Natural killer cell treated with Interleukin-12 subunit alpha and Interleukin-12 subunit beta and Interleukin-15 and Interleukin-18, amount 100 ng/mL, for 72 hours (primary cell): ENCODE measurements at places on chromosomes 7 and 10.

DNA sequence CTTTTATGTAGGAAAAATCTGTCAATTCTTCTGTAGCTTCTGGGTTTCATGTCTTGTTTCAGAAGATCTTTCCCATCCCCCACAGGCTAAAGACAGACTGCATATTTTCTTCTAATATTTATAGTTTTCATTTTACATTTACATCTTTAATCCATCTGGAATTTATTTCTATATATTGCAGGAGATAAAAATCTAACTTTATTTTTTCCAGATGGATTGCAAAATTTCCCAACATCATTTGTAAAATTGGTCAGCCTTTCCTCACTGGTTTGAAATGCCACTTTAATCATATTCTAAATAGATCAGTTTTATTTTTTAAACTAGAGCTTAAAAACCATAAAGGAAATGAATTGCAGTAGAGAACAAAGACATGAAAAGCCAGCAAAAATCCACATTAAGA, 46.9 kb downstream of the TMEM26 start:
- DNase-seq: no peak

- no peak for DNase-seq
These were observed 1254.6 kb upstream of the CELF2 start for GRCh38 chr10:9762966-9763656.

- DNase-seq: no peak
These were observed 116.7 kb downstream of the PLXDC2 start for GRCh38 chr10:19932806-19933371.

- no peak for DNase-seq
These were observed 8.6 kb upstream of the CCDC7 start for GRCh38 chr10:32437334-32437733.

DNA sequence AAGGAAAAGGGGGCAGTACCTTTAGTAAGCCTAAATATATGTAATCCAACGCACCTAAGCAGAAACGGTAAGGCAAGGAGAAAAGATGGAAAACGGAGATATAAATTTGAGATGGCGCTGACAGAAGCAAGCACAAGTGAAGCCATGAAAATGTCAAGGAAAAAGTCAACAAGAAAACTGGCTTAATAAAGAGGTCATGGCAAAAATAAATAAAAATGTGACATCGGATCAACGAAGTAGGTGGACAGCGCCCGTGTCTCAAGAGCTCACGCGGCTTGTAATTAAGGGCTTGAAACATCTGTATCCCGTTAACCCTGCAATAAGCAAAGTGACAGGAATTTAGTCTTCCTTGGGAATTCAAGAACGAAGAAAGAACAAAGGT, 611 bp downstream of the NDUFA5 start:
- no peak for DNase-seq

DNA sequence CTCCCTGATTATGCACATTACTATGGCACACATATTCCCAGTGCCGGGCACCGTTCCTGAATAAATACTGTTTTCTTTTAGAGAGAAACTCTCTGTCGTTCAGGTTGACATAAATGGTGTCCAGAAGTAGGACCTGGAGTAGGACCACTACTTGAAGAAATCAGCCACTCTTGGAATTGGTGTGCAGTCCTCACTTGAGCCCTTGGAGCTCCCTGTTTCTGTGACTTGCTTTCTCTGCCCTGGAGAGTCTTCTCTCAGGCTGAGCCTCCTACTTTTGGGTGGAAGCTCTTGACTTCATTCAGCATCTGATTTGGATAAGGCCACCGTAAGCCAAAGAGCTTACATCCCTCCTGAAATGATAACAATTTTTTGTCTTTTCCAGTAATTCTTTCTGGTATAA, 29.7 kb upstream of the ANTXRL start:
- DNase-seq: no peak

DNA sequence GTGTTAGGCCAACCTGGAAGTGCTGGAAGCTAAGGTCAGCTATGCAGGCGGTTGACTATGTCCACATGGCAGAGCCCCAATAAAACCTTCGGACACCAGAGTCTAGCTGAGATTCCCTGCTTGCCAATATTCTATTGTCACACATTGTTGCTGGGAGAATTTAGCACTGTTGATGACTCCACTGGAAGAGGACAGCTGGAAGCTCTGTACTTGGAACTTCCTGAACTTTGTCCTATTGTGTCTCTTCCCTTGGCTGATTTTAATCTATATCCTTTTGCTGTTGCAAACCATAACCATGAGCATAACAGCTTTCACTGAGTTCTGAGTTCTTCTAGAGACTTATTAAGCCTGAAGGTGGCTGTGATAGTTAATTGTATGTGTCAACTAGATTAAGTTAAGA, 12.0 kb downstream of the XRCC2 start:
- DNase-seq: no peak

DNA sequence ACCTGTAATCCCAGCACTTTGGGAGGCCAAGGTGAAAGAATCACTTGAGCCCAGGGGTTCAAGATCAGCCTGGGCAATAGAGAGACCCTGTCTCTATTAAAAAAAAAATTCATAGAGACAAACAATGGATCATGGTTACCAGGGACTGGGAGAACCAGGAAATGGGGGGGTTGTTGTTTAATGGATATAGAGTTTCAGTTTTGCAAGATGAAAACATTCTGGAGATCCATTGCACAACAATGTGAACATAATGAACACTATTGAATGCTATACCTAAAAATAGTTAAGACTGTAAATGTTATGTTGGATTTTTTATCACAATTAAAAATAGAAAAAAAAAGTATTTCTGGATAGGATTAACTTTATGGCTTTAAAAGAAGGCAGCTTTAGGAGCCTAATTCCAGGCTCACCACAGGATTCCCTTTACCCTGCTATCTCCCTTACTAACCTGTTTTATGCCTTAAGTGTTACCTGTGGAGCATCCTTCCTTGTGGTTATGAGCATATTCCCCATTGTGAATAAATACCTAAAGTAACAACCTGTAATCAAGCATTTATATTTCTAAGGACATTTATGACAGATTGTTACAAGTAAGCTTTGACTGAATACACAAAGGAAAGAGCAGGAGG, 45.1 kb upstream of the SGCE start:
- no peak for DNase-seq

DNA sequence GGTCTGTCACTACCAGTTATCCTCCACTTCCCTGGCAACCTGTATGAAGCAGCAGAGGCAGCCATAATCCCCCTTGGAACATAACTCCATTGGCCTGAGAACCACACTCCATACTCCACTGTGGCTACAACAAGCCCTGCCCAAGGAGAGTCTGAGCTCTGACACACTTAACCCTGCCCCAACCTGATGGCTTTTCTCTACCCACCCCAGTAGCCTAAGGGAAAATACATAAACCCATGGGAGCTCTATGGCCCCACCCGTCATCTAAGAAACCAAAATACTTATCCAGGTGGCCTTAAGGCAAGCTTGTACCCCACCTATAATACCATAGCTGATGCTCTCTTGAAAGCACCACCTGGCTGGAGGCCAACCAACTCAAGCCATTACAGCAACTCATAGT, 324.8 kb upstream of the GLI3 start:
- no peak for DNase-seq

DNA sequence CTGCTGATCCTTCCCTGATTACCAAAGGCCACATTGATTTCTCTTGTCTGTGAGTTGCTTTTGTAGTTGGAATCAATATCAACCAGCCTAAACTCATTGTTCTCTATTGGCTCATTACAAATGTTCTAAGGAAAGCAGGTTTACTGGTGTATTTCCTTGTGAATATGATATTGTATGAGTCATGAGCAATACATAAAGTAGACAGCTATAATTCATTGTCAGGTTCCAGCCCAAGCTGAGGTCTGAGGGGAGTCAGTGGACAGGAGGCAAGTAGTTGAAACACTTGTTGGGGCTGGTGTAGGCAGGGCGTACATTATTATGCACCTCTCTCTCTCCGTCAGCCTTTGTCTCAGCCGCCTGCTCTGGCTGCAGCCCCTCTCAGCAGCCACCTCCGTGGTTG, 451.7 kb downstream of the IPMK start:
- DNase-seq: no peak

- no peak for DNase-seq
These were observed 52.0 kb upstream of the HMX3 start for GRCh38 chr10:123083811-123084210.
